IMR-90 (cell line): ENCODE measurements at places on chromosomes 3 and 15. TPM values are rescaled to one million over a fixed set of nuclear protein-coding genes. Genes with fewer than 3 reads are reported as not detected.

The RTP1 gene
- not detected in 2 replicates for polyA plus RNA-seq

- DNase-seq = peak; percentile 61
Measured at GRCh38 chr3:72143322-72143721, 358.4 kb upstream of the PROK2 start.

- DNase-seq = peak; percentile 60
Measured at GRCh38 chr3:51675201-51675611, 4.2 kb downstream of the TEX264 start.

The GP9 gene
- polyA plus RNA-seq = not detected in 2 replicates

The ZNF385D gene
- 0.57 and 2.4 TPM in 2 replicates for polyA plus RNA-seq

GRCh38 chr3:195095704-195096036 lies 175.3 kb downstream of the XXYLT1 start:
- DNase-seq = peak; percentile 52

The DGKG gene
- 1.2 and 1.8 TPM in 2 replicates for polyA plus RNA-seq

DNA sequence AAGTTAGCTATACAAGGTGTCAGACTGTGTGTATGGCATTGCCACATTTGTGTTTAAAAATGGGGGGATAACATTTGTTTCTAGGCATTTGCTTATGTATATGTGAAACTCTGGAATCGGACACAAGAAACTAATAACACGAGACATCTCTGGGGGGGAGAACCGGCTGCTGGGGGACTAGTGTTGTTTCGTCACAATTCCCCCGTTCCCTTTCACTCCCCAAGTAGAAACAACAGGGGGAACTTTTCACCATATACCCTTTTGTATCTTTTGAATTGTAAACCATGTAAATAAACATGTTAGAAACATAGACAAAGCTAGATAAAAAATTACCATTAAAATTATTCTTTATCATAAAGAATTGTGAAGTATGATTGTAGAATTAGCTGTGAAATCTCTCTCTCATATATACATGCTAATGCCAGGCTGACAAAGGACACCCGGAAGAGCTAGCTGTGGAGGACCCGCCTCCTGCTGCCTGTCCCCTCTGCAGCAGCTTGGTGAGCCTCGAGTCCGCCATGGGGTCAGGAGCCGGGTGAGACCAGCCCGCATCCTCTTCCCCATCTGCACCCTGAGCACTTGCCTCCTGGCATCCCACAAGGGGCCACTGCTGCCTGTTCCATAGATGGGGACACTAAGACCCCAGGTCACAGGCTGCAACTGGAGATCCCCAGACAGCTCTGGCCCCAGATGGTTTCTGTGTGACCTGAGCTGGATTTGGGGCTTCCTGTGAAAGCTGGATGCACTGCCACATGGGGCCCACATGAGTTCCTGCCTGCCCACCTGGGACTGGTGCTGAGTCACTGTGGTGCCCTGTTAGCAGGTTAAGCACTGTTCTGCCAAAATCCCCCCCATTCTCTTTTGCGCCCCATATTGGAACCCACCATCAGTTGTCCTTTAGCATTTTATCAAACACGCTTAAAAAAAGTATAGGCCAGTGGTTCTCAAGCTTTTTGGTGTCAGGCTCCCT lies 91.6 kb downstream of the IQSEC1 start:
- no peak for DNase-seq

The ARHGAP11A gene
- 8.5 and 9.9 TPM in 2 replicates for polyA plus RNA-seq

- no peak for DNase-seq
Measured at GRCh38 chr3:141280690-141281089, 49.1 kb downstream of the PXYLP1 start.

DNA sequence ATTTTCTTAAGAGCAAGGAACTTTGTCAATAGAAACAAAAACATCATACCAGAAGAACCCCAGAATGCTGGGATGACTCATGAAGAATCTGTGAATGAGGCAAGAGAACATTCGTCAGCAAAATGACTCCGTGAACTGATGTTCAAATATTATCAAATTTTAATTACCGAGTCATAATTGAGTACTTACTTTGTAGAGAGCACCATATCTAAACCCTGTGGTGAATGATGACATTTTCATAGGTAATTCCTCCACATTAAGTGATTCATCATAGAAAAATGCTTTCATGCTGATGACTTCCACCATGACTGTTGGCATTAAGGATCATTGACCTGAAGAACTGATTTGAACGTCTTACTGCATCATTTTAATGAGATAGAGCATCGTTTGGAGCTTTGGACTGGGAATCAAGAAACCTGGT lies 56.3 kb downstream of the PPARG start:
- DNase-seq = peak; percentile 62

DNA sequence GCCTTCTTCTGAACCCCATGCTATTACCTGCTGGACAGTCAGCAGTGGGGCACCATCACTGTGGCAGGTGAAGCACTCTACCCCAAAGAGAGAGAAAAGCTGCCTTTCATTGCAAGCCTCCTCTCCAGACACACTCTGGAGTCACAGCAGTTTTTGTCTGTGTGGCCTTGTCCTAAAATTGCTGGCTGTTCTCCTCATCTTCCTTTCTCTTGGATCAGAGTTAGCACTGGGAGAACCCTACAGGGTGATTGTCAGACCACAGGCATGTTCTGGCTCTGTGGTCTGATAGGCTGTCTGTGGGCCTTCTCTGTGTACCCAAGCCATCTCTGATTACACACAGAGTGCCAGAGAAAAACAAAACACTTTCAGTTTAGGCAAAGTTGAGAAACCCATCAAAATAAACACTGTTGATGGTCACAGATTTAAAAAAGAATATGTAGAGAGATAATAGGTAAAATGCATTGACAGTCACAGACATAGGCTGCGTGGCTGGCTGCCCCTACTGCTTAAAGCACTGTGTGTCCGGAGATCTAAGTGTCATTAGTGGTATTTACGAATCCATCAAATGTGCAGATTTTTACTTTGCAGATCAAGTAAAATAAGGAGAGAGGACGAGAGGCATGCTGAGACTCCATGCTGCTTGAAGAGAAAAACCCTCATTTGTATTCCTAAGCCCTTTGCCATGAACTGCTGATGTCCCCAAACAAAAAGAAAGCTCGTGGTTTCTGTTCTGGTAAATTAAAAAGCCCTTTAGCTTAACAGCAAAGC lies 689.9 kb downstream of the TUSC7 start:
- peak; percentile 82 for DNase-seq

DNA sequence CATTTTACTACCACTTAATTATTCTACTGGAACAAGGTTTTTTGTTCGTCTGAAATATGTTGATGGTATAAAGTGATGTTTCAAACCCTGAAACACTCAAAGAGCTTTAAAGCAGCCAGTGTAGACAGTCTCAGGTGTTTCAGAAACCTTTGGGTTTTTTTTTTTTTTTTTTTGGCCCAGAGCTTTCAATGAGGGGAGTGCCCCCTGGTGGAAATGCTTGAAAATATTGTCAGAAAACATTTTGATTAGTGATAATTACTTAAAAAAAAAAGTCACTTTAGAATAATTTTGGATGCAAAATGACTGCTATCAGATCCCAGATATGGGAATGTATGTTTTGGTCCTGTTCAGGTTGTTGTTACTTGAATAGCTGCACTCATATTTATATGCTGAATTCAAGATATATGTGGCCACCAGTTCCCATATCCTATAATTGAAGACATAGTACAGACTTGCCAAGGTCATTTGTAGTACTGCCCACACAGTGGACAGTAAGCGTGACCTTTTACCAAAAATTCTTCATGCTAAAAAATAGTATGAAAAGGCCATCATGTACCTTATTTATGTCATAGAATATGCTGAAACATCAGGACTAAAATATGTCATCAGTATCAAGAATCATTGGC lies 35.9 kb downstream of the SATB1 start:
- peak; percentile 5 for DNase-seq

GRCh38 chr15:25852661-25853524 lies 10.2 kb downstream of the ATP10A start:
- no peak for DNase-seq

- no peak for DNase-seq
Measured at GRCh38 chr15:22806664-22807063, 20.2 kb downstream of the NIPA1 start.

DNA sequence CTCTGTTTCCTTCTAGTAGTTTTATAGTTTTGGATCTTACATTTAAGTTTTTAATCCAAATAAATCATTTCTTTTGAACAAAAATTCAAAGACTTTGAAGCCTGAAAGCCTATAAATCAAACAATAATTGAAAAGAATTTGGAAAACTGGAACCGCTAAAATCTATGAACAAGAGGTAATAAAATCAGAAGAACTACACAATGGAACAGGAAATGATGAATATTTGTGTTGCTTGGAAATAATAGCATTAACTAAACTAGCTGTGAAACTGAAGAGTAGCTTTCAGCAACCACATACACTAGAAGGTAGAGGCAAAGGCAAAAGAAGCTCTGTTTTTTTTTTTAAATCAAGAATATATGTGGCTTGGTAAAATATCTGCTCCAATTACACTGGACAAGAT lies 147.9 kb upstream of the ABI3BP start:
- DNase-seq = no peak

- no peak for DNase-seq
Measured at GRCh38 chr15:25067725-25068309, 113.0 kb downstream of the SNRPN start.

DNA sequence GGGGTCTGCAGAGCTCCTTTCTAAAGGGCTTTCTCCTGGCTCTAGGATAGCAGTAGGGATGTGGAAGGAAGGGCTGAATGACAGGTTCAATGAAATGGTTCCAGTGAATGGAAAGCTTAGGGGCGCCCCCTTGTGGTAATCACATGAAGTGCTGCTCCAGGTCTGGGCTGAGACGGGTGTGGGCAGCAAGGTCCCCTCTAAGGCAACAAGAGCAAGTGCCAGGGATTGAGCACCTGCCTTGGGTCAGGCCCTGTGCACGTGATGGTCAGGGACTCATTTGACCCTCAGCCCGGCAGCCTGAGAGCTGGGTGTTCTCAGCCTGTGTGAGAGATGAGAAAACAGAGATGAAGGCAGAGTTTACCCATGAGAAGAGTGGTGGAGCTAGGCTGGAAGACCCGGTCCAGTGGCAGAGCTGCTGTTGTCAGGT lies 12.1 kb upstream of the CX3CR1 start:
- DNase-seq = peak; percentile 30

- peak; percentile 98 for DNase-seq
Measured at GRCh38 chr3:195102609-195103467, 168.1 kb downstream of the XXYLT1 start.

The CCR9 gene
- not detected in 2 replicates for polyA plus RNA-seq

DNA sequence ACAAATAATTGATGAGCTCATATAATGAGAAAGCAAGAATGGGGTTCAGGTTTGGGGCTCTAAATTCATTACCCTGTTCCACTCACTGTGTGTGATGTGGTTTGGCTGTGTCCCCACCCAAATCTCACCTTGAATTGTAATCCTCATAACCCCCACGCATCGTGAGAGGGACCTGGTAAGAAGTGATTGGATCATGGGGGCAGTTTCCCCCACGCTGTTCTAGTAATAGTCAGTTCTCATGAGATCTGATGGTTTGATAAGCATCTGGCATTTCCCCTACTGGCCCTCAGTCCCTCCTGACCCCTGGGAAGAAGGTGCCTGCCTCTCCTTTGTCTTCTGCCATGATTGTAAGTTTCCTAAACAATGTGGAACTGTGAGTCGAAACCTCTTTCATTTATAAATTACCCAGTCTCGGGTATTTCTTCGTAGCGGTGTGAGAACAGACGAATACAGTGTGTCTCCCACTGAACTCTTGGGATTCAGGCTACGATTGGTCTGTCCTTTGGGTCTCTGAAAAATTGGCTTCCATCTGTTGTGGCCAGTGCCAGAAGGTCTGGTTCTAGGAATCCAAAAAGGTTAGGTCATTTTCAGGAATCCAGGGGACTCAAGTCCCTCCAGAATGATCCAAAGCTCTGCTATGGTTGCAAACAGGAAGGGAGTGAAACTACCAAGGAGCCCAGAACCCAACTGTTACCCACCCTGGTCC lies 87.7 kb downstream of the XXYLT1 start:
- DNase-seq = no peak

The PPP1R14D gene
- polyA plus RNA-seq = not detected in 2 replicates

GRCh38 chr3:112303764-112304325 lies 9.8 kb upstream of the SLC9C1 start:
- peak; percentile 28 for DNase-seq

DNA sequence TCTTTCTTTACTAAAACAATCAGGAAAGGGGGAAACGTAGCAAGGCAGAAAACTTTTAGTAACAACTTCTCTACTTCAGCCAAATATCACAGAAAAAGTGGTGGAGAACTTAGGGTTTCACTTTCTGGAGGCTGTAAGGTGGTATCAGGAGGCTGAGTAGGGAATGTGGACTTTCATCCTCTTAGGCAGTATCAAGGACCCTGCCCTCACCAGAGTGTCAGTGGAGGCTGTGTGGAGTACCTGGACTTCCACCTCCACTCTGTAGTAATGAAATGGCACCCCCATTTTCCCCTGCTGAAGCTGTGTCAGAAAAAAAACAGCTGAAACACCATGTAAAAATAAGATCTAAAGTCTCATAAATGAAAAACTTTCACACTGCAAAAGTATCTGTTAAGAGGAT lies 11.2 kb upstream of the HHLA2 start:
- no peak for DNase-seq

The PLSCR5 gene
- not detected in 2 replicates for polyA plus RNA-seq

The DNAH12 gene
- 0.02 TPM in 1 of 2 replicates, not detected in the other for polyA plus RNA-seq

The TM4SF18 gene
- polyA plus RNA-seq = not detected in 2 replicates

The ITPKA gene
- 1.8 and 2.2 TPM in 2 replicates for polyA plus RNA-seq

- no peak for DNase-seq
Measured at GRCh38 chr3:134904776-134905646, 110.0 kb downstream of the EPHB1 start.

The FBXL2 gene
- polyA plus RNA-seq = 14.4 and 15.8 TPM in 2 replicates

The SLC28A1 gene
- not detected in 2 replicates for polyA plus RNA-seq

- DNase-seq = peak; percentile 90
Measured at GRCh38 chr15:33985287-33985686, 17.0 kb downstream of the CHRM5 start.

GRCh38 chr15:23372284-23372683 lies 17.7 kb downstream of the GOLGA8S start:
- no peak for DNase-seq

The SCN5A gene
- polyA plus RNA-seq = 1.9 and 2.1 TPM in 2 replicates

The ATP13A5 gene
- polyA plus RNA-seq = not detected in 2 replicates

DNA sequence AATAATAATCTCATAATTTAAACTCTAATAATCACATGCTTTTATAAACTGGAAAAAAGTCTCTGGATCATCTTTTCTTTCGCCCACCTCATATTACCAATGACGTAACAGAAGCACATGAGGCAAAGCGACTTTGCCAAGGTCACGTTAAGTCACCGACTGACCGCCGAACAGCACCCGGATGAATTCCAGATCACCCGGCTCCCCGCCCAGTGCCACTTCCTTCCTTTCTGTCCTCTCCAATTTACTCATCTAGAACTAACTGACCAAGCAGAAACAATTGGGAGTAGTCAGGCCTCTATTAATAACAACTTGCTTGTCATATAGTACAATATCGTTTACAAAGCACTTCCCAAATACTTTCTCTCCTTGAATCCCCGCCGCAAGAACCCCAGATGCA lies 21.1 kb downstream of the FGF12 start:
- DNase-seq = no peak

The FAM240A gene
- not detected in 2 replicates for polyA plus RNA-seq
